ENCODE measurements at places on chromosomes 3 and 15. TPM values are rescaled to one million over a fixed set of nuclear protein-coding genes. Genes with fewer than 3 reads are reported as not detected.

OR5AC2 gene
- total RNA-seq, result not detected

DNA sequence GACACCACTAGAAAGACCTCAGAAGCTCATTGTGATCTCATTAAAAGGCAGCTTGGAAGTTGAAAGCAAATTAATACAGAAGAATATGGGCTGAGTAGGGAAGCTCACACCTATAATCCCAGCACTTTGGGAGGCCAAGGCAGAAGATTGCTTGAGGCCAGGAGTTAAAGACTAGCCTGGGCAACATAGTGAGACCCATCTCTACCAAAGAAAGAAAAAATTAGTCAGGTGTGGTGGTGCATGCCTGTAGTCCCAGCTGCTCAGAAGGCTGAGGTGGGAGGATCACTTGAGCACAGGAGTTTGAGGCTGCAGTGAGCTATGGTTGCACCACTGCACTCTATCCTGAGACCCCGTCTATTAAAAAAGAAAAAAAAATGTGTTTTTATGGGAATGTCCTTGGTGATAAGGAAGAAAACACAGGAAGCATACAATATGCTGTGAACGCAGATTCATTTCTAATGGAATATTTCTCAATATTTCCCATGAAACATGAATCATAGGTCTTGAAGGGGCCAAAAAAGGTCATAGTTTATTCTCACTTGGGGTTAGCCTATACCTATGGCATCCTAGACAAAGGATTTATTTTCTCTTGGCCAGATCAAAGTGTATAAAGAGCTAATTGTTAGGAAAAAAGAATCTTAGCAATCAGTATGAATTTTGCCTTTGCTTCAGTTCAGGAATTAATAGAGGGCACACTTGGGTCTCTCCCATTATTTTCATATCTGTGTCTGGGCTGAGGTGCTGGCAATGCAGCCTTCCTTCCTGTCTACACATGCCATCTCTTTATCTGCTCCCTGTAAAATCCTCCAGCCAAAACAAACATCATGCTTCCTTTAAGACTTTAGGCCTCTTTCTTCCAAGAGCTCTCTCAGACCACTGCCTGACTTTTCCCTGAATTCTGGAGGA, 98.2 kb downstream of the FNDC3B start:
- H3K4me3 ChIP-seq, result no peak overlapping the region
- DNase-seq, result no peak
- H3K4me1 ChIP-seq, result peaks cover 57% of the 10 kb centered on the region
- H3K36me3 ChIP-seq, result peaks cover 18% of the 10 kb centered on the region

DNAJA4 gene
- 31.2 TPM for total RNA-seq

CAPN7 gene
- 25.0 TPM for total RNA-seq

UNC13C gene
- not detected for total RNA-seq

SPSB4 gene
- total RNA-seq, result not detected

DNA sequence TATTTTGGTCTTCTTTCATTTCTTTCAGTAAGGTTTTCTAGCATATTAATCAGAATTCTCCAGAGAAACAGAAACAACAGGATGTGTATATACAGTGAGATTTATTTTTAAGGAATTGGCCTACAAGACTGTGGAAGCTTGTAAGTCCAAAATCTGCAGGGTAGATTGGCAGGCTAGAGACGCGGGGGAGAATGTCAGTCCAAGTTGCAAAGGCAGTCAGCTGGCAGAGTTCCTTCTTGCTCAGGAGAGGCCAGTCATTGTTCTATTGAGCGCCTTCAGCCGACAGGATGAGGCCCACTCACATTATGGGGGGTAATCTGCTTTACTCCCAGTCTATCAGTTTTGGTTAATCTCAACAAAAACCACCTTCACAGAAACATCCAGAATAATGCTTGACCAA, 133.4 kb upstream of the UBE3A start:
- no peak overlapping the region for H3K4me3 ChIP-seq
- no peak for DNase-seq

- peak; percentile 64 for DNase-seq
- peak overlapping the region; percentile 64 for H3K4me3 ChIP-seq
- H3K4me1 ChIP-seq, result peaks cover 24% of the 10 kb centered on the region
Observed at GRCh38 chr3:48655606-48656005, 7.1 kb downstream of the CELSR3 start.

SPINT1 gene
- 2.9 TPM for total RNA-seq

DNA sequence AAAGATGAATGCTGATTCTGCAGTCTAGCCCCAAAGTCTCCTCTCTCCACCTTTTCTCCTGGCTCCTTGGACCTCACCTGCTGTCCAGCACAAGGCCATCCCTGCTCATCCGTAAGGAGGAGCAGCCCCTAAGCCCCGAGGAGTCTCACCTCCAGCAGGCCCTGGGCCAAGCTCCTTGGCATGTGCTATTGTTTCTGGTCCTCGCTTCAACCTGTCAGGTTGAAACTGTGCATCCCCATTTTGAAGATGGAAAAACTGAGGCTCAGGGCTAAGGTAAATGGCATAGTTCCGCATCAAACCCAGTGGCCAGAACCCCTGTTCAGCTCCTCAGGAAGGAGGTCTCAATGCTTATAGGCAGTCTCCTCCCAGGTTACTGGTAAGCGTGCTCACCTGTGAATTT, 26.1 kb downstream of the CHDH start:
- H3K4me1 ChIP-seq, result peaks cover 3% of the 10 kb centered on the region
- no peak overlapping the region for H3K4me3 ChIP-seq
- no peak overlapping the region for H3K27ac ChIP-seq
- H3K27me3 ChIP-seq, result peaks cover 7% of the 10 kb centered on the region
- no peaks in the 10 kb centered on the region for H3K36me3 ChIP-seq

- peaks cover 51% of the 10 kb centered on the region for H3K4me1 ChIP-seq
- H3K27me3 ChIP-seq, result no peaks in the 10 kb centered on the region
- peaks cover 53% of the 10 kb centered on the region for H3K36me3 ChIP-seq
- no peak overlapping the region for H3K27ac ChIP-seq
- no peak overlapping the region for H3K4me3 ChIP-seq
Observed at GRCh38 chr3:105811518-105812193, 57.2 kb downstream of the CBLB start.

STRIT1 gene
- not detected for total RNA-seq

TFG gene
- total RNA-seq, result 49.1 TPM

- no peak overlapping the region for H3K27ac ChIP-seq
- DNase-seq, result no peak
- no peaks in the 10 kb centered on the region for H3K27me3 ChIP-seq
- H3K4me3 ChIP-seq, result no peak overlapping the region
- peaks cover 10% of the 10 kb centered on the region for H3K4me1 ChIP-seq
Observed at GRCh38 chr3:72088486-72089025, 303.6 kb upstream of the PROK2 start.

GRCh38 chr15:28975766-28976179, 90.0 kb downstream of the APBA2 start:
- peak; percentile 86 for DNase-seq
- H3K4me3 ChIP-seq, result no peak overlapping the region
- H3K4me1 ChIP-seq, result peaks cover 15% of the 10 kb centered on the region
- no peaks in the 10 kb centered on the region for H3K36me3 ChIP-seq

CPB1 gene
- not detected for total RNA-seq

ACOX2 gene
- not detected for total RNA-seq

ALDH1L1 gene
- not detected for total RNA-seq

- H3K36me3 ChIP-seq, result no peaks in the 10 kb centered on the region
- no peak overlapping the region for H3K27ac ChIP-seq
- H3K4me1 ChIP-seq, result no peaks in the 10 kb centered on the region
- no peak for DNase-seq
Observed at GRCh38 chr3:175005881-175006280, 146.7 kb downstream of the NAALADL2 start.

- no peaks in the 10 kb centered on the region for H3K27me3 ChIP-seq
- no peaks in the 10 kb centered on the region for H3K36me3 ChIP-seq
- H3K27ac ChIP-seq, result no peak overlapping the region
- H3K4me1 ChIP-seq, result no peaks in the 10 kb centered on the region
- DNase-seq, result no peak
- H3K4me3 ChIP-seq, result no peak overlapping the region
Observed at GRCh38 chr3:80993241-80993945, 768.1 kb downstream of the GBE1 start.

DNA sequence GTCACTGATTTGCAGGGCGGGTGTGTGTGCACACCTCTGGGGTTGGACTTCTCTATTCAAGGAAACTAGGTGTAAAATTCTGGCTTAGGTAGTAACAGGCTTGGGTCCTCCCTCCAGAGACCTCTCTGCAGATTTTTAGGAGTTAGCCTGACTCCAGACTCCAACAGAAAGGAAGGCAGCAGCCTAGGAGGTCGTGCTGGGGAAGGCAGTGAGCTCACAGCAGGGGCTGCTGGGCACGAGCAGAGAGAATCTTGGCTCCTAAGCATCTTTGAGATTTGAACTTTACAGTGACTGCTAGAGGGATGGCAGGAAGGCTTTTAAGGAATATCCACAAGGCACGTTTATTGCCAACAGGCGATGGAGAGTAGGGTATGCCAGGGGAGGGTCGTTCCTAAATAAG, 612.6 kb downstream of the FOXP1 start:
- no peak for DNase-seq
- no peak overlapping the region for H3K27ac ChIP-seq
- H3K4me3 ChIP-seq, result no peak overlapping the region
- H3K4me1 ChIP-seq, result no peaks in the 10 kb centered on the region
- H3K27me3 ChIP-seq, result no peaks in the 10 kb centered on the region
- H3K36me3 ChIP-seq, result peaks cover 77% of the 10 kb centered on the region

- no peaks in the 10 kb centered on the region for H3K36me3 ChIP-seq
- no peak for DNase-seq
- H3K27me3 ChIP-seq, result no peaks in the 10 kb centered on the region
- H3K4me3 ChIP-seq, result no peak overlapping the region
Observed at GRCh38 chr15:99185414-99186130, 63.8 kb downstream of the TTC23 start.

DNA sequence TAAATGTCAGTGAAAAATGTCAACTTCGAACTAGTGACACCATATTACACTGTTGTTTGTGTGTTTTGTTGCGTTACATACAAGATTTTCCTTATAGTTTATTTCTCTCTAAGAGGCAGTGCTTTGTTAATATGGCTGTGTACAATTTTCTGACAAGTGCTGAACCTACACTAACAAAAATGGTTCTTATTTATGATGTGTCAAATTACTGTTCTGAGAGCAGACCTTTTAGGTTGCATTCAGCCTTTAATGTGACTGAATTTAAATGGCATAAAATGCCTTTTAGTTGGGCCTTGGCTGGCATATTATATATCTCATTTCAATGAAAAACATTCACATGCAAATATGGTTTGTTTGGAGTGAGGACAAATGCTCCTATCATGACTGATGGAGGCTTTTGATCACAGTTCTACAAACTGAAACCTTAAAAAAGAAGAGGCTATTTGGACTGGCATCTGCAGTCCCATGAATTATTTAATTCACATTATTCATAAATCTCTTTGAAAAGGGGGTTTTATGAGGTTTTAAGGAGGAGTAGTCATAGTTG, 750.6 kb downstream of the CADM2 start:
- no peaks in the 10 kb centered on the region for H3K27me3 ChIP-seq
- no peak for DNase-seq
- no peak overlapping the region for H3K27ac ChIP-seq
- H3K4me1 ChIP-seq, result no peaks in the 10 kb centered on the region
- no peaks in the 10 kb centered on the region for H3K36me3 ChIP-seq

DNA sequence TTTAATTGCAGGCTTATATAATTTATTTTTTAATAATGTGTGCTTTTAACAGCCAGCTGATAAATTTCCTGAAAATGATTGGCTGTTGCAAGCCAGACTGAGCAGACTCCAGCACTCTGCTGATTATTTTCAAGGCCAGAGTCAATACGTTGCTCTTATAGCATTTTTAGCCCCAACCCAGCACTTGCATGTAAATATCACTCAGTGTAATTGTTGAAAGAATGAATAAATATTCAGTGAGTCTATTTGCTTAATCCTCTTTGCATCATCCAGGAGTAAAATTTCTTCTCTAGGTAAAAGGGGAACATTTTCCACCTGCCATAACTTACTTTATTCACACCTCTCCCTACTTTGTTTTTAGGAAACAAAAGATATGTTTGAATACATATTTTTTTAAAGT, 2.9 kb downstream of the GABRR3 start:
- DNase-seq, result no peak
- no peak overlapping the region for H3K27ac ChIP-seq
- peaks cover 2% of the 10 kb centered on the region for H3K36me3 ChIP-seq
- peaks cover 5% of the 10 kb centered on the region for H3K27me3 ChIP-seq
- H3K4me1 ChIP-seq, result peaks cover 16% of the 10 kb centered on the region
- no peak overlapping the region for H3K4me3 ChIP-seq

DNA sequence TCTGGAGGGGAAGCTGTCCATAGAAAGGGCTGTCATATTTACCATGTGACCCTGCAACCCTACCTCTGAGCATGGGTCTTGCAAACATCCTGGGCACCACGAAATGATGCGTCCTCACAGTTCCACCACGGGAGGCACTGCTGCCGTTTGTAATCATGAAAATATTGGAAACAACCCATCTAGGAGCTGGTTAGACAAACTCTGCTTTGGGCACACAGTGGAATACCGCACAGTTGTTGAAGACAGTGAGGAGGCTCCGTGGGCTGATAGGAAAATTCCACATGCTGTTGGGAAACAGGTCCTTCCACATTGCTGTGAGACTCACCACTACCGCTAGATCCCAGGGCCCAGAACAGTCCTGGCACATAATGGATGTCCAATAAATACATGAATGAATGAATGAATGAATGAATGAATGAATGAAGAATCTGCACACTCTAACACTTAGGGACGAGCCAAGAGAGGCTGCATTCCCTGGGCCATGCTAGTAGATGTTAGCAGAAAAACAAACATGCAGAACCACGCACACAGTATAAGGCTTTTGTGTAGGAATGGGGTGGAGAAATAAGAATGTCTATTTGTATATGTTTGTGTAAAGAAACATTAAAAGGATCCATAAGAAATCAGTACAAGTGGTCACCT, 40.6 kb downstream of the TPRA1 start:
- no peak for DNase-seq
- H3K36me3 ChIP-seq, result no peaks in the 10 kb centered on the region
- H3K27me3 ChIP-seq, result peaks cover 9% of the 10 kb centered on the region
- no peak overlapping the region for H3K4me3 ChIP-seq

- H3K36me3 ChIP-seq, result no peaks in the 10 kb centered on the region
- DNase-seq, result no peak
- no peak overlapping the region for H3K4me3 ChIP-seq
Observed at GRCh38 chr15:96561593-96561992, 231.1 kb downstream of the NR2F2 start.

- peaks cover 43% of the 10 kb centered on the region for H3K4me1 ChIP-seq
- peaks cover 15% of the 10 kb centered on the region for H3K27me3 ChIP-seq
- no peak overlapping the region for H3K27ac ChIP-seq
- H3K36me3 ChIP-seq, result peaks cover 11% of the 10 kb centered on the region
Observed at GRCh38 chr15:60594071-60594470, 115.1 kb upstream of the ICE2 start.

DNA sequence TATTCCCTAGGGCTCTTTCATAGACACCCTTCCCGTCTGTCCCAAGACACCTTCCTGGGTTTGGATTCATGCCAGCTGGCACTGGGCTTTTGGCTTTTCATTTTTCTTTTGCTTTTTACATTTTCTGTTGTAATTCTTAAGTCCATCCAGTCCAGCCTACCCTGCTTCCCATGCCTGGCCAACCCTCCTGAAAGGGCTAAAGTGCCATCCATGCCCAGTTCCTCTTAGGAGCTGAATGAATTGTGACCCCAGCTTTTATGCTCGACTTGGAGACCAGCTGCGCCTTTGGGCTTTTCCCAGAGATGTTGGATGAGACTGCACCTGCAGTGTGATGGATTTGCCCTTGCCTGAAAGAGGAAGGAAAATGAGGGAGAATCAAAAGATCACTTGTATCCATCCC, 25.8 kb downstream of the LRRN1 start:
- no peak overlapping the region for H3K4me3 ChIP-seq
- no peaks in the 10 kb centered on the region for H3K4me1 ChIP-seq
- H3K27me3 ChIP-seq, result no peaks in the 10 kb centered on the region
- no peak for DNase-seq

CSPG4 gene
- total RNA-seq, result not detected
